ENCODE measurements at places on chromosomes 11 and 22.
A peak's percentile ranks its signal among the peaks of the same experiment; 100 is the strongest.

- DNase-seq: no peak
Measured at GRCh38 chr11:18314784-18315523, 7.0 kb downstream of the HPS5 start.

DNA sequence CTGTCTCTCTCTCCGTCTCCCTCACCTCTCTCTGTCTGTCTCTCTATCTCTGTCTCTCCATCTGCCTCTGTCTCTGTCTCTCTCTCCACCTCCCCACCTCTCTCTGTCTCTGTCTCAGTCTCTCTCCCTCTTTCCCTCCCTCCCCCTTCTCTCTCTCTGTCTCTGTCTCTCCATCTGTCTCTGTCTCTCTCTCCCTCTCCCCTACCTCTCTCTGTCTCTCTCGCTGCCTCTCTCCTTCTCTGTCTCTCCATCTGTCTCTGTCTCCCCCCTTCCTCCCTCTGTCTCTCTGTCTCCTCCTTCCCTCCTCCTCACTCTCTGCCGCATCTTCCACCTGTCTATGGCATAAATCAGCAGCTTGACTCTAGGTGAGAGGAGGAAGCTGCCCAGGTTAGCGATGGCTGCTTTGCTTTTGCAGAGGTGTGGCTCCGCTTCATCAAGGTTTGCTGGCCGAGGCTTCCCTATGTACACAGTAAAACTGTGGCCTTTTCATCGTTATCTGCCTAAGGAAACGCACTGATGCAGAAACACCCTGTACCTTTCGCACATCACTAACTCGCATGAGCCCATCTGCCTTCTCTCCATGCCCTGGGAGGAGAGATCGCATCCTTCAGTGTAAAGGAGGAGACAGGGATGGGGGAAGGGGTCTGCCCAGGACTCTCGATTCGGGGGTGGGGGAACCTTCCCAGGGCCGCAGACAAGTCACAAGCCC is 44.5 kb downstream of the ANO1 start:
- no peak for DNase-seq

- no peak for DNase-seq
Measured at GRCh38 chr11:33017478-33017877, 1.8 kb downstream of the DEPDC7 start.

GRCh38 chr11:469684-470560 is 19.8 kb downstream of the PTDSS2 start:
- DNase-seq: peak; percentile 92

DNA sequence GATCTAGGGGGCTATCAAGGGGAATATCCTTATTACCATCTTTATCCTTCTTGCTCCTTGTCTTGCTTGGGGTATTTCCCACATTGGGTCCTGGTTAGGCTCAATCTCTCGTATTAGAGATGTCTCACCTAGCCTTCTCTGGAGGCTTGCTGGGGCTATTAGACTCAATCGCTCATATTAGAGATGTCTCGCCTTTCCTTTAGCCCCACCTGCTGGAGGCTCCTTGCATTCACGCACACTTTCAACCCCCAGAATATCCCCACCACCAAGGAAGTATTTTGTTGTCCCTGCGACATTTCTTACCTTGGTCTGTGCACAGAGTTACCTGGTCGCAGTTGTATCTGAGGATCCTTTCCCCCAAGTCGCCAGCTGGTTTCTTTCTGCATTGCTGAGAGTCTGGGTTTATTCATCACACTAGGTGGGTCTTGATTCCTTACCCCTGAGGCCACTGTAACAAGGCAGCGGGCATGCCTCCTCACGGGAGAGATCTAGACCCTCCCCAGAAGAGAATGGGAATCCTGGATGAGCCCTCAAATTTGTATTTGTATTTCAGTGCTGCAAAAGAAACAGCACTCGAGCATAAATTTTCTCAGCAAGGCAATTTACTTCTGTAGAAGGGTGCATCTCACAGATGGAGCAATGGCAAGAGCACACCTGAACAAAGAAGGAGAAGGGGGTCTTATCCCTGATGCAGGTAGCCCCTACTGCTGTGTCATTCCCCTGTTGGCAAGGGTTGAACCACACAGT is 15.9 kb upstream of the HYLS1 start:
- peak; percentile 65 for DNase-seq

- no peak for DNase-seq
Measured at GRCh38 chr11:95097209-95097608, 7.6 kb downstream of the ENDOD1 start.

DNA sequence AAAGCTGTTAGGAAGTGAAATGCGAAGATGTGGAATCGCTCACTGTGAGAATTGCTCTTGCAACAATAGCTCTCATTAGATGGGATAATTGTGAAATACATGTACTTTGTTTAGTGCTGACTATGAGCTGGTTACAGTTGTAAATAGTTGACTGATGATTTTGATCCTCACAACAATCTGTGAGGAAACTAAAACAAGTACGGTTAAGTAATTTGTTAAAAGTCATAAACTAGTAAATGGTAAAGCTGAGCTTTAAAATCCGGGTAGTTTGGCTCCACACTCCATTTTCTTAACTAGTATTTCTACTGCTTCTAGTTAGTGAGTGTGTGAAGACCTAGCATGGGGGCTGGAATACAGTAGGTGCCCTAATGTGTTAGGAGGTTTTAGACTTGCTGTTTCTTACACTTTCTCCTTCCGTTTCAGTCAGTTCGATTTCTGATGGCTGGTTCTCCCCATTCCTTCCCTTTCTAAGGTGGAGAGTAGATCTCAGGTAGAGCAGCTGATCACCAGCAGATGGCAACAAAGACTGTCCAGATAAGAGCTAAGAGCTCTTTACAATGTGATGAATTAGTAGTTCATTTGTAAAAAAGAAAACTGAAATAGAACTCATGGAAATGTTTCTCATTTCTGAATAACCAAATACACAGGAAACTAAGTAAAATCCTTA is 16.3 kb upstream of the CYP2R1 start:
- peak; percentile 71 for DNase-seq

DNA sequence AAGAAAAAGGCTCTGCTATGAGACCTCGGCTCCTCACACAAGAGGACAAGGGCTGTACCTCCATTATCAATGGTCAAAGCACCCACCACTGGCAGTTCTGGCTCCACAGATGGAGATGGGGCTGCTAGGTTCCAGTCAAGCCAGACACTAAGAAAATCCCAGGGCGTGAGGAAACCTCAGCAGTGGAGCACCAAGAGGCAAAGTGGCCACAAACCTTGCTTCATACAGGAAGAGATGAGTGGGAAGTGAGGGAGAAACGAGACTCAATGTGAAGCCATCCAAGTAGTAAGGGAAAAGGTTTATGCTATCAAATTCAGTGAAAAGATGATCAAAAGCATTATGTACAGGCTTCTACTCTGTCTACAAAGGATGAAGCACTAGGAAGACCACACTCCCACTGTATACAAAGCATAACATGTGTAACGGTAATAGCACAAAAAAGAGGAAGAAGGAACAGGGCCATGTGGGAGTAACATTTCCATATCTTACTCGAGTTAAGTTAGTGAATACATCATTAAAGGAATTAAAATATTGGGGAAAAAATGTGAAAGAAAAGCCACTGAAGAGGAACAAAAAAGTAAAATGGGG is 27.0 kb downstream of the POLDIP3 start:
- no peak for DNase-seq

- DNase-seq: no peak
Measured at GRCh38 chr11:128551611-128552335, 35.6 kb downstream of the ETS1 start.

GRCh38 chr22:47552024-47552423 is 789.6 kb downstream of the TBC1D22A start:
- no peak for DNase-seq

GRCh38 chr22:38748487-38749136 is 7.2 kb downstream of the SUN2 start:
- DNase-seq: no peak

DNA sequence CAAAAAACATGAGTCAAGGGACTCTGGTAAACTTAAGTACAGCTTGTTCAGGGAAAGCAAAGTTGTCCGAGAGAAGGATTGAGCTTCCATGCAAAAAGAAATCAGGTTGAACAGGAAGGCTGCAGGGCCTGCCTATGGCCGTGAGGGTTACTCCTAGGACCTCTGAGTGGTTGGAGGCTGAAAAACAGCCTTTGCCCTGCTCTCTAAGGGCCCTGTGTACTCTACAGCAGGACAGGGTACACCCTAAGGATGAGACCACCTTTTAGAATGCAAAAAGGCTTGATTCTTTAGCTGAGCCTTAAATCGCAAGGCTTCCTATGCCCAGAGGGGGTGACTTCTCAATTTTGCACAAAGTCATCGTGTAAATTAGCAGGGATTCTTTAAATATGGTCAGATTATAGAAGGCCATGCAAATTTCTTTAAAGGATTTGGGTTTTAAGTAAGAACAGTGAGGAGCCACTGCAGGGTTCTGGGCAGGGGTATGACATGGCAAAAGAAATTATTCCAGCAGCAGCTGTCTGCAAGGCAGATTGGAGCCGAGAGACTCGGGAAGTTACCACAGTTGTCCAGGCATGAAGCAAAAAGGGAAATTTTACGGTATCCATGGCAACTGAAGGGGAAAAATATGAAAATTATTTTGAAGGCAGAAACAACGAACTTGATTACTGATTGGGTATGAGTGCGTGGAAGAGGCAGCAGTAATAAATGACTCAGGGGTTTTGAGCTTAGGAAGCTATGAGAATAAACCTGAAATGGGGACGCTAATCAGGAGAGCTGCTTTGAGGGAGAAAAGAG is 91.8 kb downstream of the FAM76B start:
- no peak for DNase-seq

- no peak for DNase-seq
Measured at GRCh38 chr11:120785576-120785975, 238.3 kb upstream of the TBCEL start.

GRCh38 chr11:32420937-32421901 is 14.1 kb downstream of the WT1 start:
- DNase-seq: no peak

- no peak for DNase-seq
Measured at GRCh38 chr22:27714068-27714467, 87.5 kb downstream of the MN1 start.

- peak; percentile 84 for DNase-seq
Measured at GRCh38 chr11:70471254-70471653, 72.9 kb downstream of the CTTN start.

DNA sequence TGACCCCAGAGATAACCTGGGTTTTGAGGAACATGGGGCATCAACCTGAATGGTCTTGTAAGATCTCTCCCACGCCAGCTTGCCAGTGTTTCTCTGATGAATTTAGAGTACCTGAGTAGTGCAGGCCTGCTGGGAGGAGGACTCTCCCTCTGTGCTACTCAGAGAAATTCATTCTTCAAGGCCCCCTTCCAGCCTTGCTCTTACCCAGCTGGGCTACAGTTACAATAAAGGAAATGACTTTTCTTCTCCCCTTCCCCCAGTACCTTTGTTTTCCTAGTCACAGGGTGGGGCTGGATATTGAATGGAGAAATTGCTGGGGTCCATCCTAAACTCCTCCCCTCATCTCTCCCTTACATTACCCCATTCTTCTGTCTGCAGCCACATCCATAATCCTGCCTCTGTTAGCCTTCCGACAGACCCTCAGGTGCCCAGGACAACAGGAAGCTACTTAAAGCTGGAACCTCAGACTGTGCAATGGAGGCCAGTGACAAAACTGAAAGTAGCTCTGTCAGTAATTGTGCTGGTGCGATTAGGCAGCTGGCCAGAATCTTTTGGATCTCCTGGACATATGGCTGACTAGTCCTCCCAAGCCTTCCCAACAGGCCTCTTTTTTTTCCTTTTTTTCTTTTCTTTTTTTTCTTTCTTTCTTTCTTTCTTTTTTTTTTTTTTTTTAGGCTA is 17.4 kb downstream of the LIMK2 start:
- DNase-seq: peak; percentile 37

- no peak for DNase-seq
Measured at GRCh38 chr11:15123849-15124248, 9.1 kb downstream of the INSC start.

- DNase-seq: no peak
Measured at GRCh38 chr11:85828640-85828978, 17.7 kb upstream of the SYTL2 start.

- no peak for DNase-seq
Measured at GRCh38 chr22:35394011-35394312, 6.0 kb upstream of the MCM5 start.

- DNase-seq: no peak
Measured at GRCh38 chr22:35328472-35328885, 28.8 kb downstream of the TOM1 start.

- DNase-seq: no peak
Measured at GRCh38 chr11:47720651-47721050, 5.5 kb upstream of the AGBL2 start.

GRCh38 chr11:69716099-69716498 is 12.3 kb upstream of the FGF19 start:
- DNase-seq: peak; percentile 41

DNA sequence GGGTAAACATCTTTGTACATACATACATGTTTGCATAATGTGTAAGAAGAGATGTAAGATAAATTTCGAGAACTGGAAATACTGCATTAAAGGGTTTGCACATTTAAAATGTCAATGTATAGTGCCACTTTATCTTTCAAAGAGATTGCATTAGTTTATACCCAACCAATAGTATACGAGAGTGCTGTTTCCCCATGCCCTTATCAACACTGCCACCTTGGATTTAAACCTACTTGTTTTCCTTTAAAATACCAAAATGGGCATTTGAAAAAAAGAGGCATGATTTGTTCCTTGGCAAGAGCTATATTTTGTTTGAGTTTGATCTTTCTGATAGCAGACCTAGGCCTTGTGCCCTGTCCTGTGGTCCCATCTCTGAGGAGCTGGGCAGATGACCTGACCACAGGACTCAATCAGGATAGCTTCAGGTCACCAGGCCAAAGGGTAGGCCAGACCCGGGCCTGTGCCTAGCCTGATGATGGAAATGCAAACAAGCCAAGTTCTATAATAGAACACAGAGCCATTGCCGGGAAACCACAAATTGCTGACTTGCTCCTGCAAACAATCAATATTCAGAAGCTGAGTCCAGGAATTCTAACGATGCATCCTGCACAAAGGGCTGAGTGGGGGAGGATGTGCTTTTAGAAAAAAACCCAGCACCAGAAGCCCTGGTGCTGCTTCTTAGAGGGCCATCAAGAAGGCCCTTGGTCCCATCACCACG is 16.9 kb upstream of the ALG8 start:
- no peak for DNase-seq

DNA sequence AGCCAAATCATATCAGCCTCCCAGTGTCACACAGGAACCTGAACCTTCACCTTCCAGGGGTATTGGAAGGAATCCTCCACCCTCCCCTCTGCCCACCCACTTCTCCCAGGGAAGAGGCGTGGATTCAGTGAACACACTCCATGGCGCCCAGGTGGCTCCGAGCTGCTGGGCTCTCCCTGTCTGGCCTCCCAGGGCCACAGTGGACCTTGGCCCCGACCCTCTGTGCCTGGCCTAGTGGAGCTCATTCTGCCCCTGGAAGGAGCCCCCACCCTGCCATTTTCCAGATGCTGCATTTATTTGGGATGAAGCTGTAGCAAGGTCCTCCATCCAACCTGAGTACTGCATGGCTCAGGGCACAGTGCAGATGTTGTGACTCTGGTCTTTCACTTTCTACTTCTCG is 1340.1 kb downstream of the TBC1D22A start:
- no peak for DNase-seq

DNA sequence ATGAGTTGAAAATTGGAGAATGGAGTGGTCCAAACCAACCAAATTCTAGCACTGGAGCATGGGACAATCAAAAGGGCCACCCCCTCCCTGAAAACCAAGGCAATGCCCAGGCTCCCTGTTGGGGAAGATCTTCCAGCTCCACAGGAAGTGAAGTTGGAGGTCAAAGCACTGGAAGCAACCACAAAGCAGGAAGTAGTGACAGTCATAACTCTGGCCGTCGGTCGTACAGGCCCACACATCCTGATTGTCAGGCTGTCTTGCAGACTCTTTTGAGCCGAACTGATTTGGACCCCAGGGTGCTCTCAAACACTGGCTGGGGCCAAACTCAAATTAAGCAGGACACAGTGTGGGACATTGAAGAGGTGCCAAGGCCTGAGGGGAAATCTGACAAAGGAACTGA is 80.5 kb upstream of the ADSL start:
- DNase-seq: no peak

All from SK-MEL-5 (cell line).